ENCODE measurements at places on chromosomes 11 and 22. TPM values are rescaled to one million over a fixed set of nuclear protein-coding genes. Genes with fewer than 3 reads are reported as not detected.
A peak's percentile ranks its signal among the peaks of the same experiment; 100 is the strongest.

Gene FAM227A
- total RNA-seq: 0.77 TPM

GRCh38 chr22:35611200-35611890 is 5.8 kb downstream of the MB start:
- H3K36me3 ChIP-seq: no peaks in the 10 kb centered on the region
- no peak overlapping the region for H3K4me3 ChIP-seq
- no peaks in the 10 kb centered on the region for H3K4me1 ChIP-seq

GRCh38 chr11:105372206-105372605 is 232.6 kb upstream of the CARD18 start:
- H3K4me3 ChIP-seq: no peak overlapping the region
- no peaks in the 10 kb centered on the region for H3K4me1 ChIP-seq
- no peaks in the 10 kb centered on the region for H3K27me3 ChIP-seq
- no peak for DNase-seq
- no peak overlapping the region for H3K27ac ChIP-seq

- no peak for DNase-seq
- H3K4me3 ChIP-seq: no peak overlapping the region
- no peak overlapping the region for H3K27ac ChIP-seq
- no peaks in the 10 kb centered on the region for H3K4me1 ChIP-seq
- peaks cover 4% of the 10 kb centered on the region for H3K27me3 ChIP-seq
- H3K36me3 ChIP-seq: no peaks in the 10 kb centered on the region
Measured at GRCh38 chr22:30519842-30520425, 14.4 kb upstream of the SEC14L4 start.

Gene OR51E2
- total RNA-seq: not detected

DNA sequence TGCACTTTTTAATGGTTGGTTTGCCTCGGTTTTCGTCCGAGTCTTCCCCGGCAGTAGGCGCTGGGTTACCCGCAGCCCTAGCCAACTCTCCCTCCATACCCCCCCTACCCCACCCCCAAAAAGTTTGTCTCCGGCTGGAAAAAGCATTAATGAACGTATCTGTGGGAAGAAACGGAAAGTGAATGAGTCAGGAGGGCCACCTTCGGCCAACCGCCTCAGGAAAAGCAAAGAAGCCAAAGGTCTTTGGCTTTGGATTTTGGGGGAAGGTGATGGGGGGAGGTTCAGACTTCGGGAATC is 508 bp upstream of the FLI1 start:
- peaks cover 12% of the 10 kb centered on the region for H3K27me3 ChIP-seq
- peaks cover 4% of the 10 kb centered on the region for H3K4me1 ChIP-seq
- H3K27ac ChIP-seq: peak overlapping the region; percentile 72

DNA sequence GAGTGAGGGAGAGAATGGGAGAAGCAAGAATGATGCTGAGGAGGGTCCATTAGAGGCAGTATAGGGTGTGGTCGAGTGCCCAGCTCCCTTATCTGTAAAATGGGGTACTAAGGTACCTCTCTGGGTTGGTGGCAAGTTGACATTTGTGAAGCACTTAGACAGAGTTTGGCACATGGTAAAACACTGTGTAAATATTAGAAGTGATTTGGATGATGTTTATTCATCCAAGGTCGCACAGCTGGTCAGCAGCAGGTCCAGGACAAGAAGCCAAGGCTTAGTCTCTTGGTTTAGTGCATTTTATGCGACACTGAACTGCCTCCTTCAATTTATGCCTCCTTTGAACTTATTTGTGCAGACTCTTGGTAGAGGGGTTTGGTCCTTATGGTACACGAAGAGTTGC is 19.4 kb downstream of the KREMEN1 start:
- no peaks in the 10 kb centered on the region for H3K27me3 ChIP-seq
- H3K4me1 ChIP-seq: peaks cover 3% of the 10 kb centered on the region
- H3K27ac ChIP-seq: no peak overlapping the region

Data from fibroblast of lung (primary cell).